ENCODE measurements at places on chromosomes 11 and 22.
A peak's percentile ranks its signal among the peaks of the same experiment; 100 is the strongest.

DNA sequence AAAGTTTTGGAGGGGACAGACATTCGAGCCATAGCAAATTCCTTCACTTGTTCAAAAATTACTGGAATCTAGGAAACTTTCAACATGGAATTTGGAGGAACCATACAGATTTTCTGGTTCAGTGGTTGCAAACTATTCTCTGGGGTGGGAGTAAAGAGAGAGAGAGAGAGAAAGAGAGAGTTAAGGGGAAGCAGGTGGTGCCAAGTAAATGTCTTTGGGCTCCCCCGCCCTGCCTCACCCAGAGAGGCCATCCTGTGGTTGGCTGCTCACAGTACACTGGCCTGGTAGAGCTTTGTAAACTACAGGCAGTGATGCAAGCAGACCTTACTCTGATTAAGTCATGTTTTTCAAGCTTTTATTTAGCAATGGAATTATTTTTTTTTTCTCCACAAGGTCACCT is 82.6 kb downstream of the ADAMTS15 start:
- peak; percentile 55 for DNase-seq

DNA sequence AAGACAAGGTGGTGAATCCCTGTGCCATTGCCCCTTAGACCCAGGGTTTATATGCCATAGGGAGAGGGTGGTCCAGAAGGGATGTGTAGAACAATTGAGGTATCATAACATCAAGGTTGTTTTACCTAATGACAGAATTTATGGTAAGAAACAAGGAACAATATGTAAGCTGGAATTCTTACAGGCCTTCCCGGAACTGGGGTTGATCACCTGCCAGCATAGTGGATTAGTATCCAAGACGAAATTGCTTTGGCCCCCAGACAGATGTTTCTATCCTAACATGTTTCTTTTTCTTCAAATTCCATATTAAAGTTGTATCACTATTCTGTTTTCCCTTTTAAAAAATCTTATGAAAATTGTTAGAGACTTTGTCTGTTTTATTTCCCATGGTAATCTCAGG is 343.8 kb upstream of the ANO3 start:
- DNase-seq = no peak

GRCh38 chr11:1563149-1563638 is 8.9 kb downstream of the DUSP8 start:
- DNase-seq = no peak

GRCh38 chr11:12725055-12725862 is 51.0 kb downstream of the TEAD1 start:
- no peak for DNase-seq

Measured in iPS-NIHi11 (cell line).